GF-D8 (cell line): ENCODE measurements at places on chromosomes 13 and 19.

- no peak for DNase-seq
Observed at GRCh38 chr13:111948281-111948680, 118.7 kb upstream of the SOX1 start.

DNA sequence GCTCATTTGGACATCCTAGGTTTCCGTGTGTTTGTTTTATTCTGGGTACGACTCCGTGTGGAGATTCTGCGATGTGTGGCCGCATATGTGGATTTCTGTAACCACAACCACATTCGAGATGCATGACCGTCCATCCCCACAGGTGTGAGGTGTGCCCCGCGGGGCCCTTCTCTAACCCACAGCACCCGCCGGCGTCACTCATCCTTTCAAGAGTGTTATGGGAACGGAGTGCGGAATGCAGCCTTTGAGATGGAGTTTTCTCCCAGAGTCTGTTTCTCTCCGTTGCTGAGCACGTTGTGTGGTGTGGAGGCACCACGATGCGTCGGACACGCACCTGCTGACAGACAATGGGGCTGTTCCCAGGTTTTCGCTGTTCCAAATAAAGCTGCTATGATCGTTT, 40.0 kb downstream of the C13orf46 start:
- DNase-seq: no peak

DNA sequence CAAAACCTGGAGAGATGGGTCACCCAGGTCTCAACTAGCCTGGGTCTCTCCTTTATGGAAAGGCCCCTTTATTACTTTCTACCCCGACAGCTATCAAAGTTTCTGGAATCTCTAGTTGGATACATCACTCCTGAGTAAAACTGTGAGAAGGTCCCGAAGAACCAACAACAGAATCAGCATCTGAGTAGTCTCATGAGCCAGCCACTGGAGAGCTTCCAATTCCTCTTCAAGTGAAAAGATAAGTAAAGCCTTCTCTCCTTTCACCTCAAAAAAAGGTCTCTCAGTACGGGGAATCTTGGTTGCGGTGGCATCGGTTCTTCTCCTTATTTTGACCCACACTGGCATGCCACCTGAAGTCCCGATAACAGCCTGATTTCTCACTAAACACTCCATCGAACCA, at the start of gene ERVV-1:
Gene ERVV-1, plus strand, starts transcription at position 301 of the 400 bp plus-strand sequence. CDS start 170 bp downstream, outside the sequence.
- no peak for DNase-seq

DNA sequence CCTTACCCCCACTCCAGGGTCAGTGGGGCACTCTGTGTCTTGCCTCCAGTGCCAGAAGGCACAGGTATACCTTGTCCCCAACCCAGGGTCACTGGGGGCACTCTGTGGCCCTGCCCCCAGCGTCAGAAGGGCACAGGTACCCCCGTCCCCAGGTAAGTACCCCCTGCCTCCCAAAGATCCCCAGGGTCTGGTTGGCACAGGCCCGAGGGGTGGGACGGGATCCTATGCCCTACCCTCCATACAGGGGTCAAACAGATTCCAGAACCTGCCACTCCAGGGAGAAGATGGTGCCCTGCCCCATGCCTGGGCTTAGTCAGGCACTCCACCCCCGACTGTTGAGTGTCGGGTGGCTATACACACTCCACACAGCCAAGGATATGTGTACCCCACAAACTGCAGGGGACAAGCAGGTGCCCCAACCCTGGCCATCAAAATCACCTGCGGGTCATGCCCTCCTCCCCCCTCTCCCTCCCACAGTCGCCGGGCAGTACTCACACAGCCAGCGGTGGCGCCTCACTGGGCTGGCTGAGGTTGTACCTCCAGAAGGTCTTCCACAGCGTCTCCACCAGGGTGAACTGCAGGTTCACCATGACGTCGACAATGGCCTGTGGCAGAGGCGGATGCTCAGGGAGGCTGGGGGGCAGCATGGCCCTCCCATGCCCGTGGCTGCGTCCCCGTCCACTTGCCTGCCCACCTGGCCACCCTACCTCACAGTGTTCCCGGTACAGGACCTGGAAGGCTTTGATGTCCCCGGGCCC, 13.8 kb downstream of the DCAF15 start:
- DNase-seq: no peak

DNA sequence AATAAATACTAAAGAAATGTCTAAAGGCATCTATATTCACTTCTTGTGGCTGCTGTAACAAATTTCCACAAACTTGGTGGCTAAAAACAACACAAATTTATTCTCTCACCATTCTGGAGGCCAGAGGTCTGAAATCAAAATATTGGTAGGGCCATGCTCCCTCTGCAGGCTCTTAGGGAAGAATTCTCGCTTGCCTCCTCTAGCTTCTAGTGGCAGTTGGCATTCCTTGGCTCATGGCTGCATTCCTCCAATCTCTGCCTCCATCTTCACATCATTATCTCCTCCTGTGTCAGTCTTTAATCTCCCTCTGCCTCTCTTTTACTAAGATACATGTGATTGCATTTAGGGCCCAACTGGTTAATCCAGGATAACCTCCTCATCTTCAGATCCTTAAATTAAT, 54.1 kb upstream of the RFXAP start:
- no peak for DNase-seq

- DNase-seq: no peak
Observed at GRCh38 chr19:27746691-27747380, 1466.1 kb downstream of the UQCRFS1 start.

GRCh38 chr19:13872695-13873389, 4.1 kb upstream of the NANOS3 start:
- DNase-seq: no peak

GRCh38 chr13:28440774-28441504, 54.0 kb downstream of the FLT1 start:
- no peak for DNase-seq

DNA sequence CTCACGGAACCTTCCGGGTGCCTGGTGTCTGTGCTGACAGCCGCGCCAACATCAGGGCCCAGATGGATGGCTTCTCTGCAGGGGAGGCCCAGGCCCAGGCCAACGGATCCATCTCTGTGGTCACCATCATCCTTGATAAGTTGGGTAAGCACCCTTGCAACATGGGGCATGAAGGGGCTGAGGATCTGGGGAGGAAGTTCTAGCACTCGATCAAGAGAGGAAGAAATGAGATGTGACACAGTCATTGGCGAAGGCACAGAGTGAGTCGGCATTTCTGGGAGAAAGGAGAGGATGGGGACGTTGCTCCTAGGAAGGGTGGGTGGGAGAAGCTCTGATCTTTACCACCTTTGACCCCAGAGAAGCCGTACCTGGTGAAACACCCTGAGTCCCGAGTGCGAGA, 4.4 kb downstream of the CILP2 start:
- DNase-seq: no peak

GRCh38 chr13:108787700-108788414, 158.4 kb downstream of the MYO16 start:
- DNase-seq: no peak

GRCh38 chr19:737591-738093, 13.3 kb upstream of the MISP start:
- no peak for DNase-seq

- DNase-seq: no peak
Observed at GRCh38 chr13:48776401-48776800, 122.7 kb downstream of the CYSLTR2 start.

- DNase-seq: no peak
Observed at GRCh38 chr13:25295701-25296100, 5.7 kb upstream of the NUP58 start.

- no peak for DNase-seq
Observed at GRCh38 chr19:17565611-17566010, 10.2 kb downstream of the COLGALT1 start.

GRCh38 chr13:45807520-45808099, 43.9 kb downstream of the SIAH3 start:
- peak; percentile 36 for DNase-seq

GRCh38 chr13:49938314-49938713, 2.2 kb upstream of the SPRYD7 start:
- DNase-seq: peak; percentile 37

DNA sequence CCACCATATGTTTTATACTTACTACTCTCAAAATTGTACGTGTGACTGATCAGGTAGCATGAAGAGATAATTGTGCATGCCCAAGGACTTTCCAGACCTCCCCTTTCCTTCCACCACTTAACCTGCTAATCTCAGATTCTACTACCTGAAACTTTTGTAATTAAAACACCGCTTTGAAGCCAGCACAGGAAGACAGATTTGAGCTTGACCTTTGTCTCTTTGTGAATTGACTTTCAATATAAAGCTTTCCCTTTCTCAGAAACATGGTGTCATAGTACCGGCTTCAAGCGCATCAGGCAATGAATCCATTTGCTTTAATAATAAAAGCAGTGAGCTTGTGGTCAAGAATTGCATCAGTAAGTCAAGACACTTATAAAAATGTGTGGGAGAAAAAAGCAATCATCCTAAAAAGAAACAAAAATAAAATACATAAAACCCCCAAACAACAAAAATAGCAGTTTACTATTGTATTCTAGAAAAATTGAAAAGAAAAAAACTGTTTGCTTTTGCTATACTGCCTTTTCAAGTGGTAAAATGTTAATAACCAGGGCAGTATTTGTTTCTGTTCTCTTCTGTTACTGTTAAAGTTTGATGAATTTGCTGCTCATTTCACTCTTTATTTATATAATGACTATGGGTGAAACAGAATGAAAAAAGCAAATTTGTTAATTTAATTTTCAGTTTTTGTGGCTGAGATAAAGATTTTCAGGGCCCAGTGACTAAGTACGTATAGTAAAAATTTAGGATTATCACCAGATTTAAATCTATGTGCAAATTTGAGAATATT, 2075.3 kb downstream of the PCDH9 start:
- no peak for DNase-seq

DNA sequence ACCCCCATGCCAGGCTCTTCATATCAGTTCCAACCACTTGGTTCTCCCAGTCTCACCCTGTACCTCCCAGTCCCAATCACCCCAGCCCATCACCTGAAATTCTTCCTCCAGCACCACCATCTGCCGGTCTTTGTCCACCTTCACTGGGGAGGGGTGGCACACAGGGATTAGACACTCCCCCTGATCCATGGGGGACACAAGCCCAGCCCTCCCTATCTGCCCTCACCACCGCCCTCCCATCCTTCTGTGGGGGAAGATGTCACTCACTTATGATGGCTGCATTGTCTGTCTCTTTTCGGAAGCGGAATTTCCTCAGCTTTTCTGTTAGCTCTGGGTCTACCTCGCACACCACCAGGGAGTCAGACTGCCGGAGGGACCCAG, 685 bp downstream of the GMFG start:
- DNase-seq: peak; percentile 36

DNA sequence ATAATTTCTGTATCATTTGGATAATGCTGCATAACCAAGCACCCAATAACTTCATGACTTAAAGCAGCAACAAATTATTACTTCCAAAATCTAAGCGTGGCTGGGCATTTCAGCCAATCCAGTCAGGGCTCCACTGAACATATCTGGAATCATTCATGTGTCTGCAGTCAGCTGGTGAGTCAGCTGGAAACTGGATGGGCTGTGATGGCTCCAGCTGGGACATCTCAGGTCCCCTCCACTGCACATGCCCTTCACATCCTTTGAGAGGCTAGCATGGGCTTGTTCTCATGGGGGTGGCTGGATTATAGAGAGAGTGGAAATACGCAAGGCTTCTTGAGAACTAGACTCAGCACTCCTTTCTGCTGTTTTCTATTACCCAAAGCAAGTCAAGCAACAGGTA, 961.9 kb downstream of the DIAPH3 start:
- DNase-seq: no peak

DNA sequence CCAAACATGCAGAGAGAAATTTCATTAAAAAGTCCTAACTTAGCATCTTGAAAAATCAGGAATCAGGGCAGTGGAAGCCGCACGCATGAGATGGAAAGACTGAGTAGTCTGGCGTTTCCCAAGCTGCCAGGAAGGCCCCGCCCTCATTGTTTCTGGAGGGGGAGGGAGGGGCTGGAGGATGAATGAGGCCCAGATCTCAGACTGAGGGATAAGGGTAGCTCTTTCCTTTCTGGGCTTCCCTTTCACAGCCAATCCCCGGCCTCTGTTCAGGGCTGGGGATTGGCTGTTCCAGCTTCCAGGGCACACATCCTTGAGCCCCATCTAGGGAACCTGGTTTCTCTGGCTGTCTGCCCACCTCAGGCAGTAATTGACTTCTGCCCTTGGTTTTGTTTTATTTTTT, 7.3 kb downstream of the C19orf53 start:
- no peak for DNase-seq

DNA sequence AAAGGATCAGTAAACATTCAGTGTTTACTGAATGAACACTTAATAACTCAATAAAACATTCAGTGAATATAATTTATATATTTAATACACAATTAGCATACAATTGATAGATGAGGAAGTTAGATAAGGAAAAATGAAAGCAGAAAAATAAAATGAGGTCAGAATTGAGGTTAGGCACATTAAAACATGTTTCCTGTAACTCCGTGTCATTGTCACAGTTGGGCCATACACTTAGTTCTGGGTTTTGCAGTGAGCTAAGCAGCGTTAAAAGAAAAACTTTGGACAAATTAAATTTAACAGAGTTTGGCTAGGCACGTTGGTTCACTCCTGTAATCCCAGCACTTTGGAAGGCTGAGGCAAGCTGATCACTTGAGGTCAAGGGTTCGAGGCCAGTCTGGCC, 71.4 kb downstream of the MIPEP start:
- no peak for DNase-seq

DNA sequence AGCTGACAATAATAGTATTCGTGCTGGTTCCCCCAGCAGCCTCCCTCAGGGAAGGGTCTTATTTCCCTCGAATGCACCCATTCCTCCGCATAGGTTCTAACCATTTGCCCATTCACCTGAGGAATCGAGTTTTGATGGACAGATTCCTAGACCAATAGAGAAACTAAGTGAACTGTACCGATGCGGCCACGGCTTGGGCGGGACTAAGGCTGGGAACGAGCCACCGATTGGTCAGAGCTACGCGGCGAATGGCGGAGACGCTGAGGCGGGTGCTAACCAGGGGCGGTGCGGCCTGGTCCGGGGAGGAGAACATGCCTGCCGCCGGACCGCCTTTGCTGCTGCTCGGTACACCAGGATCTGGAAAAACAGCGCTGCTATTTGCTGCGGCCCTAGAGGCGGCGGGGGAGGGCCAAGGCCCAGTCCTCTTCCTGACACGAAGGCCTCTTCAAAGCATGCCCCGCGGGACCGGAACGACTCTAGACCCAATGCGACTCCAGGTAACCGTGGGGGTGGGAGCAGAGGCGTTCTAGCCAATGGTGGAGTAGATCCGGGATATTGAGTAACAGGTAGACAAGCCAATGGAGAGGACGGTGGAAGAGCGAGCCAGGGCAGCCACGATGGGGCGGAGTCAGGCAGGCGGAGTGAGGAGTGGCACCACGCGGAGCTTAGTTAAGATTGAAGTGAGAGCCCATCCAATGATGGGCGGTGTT, at the start of gene SWSAP1:
Gene SWSAP1, plus strand, starts transcription at position 234 of the 710 bp plus-strand sequence. Its CDS starts 15 bp downstream, at position 249.
- peak; percentile 100 for DNase-seq

GRCh38 chr19:48064509-48064908, 20.6 kb upstream of the CABP5 start:
- DNase-seq: no peak

- no peak for DNase-seq
Observed at GRCh38 chr19:49988433-49988832, 27.5 kb upstream of the SIGLEC11 start.
